ENCODE measurements at places on chromosomes 4 and X.

DNA sequence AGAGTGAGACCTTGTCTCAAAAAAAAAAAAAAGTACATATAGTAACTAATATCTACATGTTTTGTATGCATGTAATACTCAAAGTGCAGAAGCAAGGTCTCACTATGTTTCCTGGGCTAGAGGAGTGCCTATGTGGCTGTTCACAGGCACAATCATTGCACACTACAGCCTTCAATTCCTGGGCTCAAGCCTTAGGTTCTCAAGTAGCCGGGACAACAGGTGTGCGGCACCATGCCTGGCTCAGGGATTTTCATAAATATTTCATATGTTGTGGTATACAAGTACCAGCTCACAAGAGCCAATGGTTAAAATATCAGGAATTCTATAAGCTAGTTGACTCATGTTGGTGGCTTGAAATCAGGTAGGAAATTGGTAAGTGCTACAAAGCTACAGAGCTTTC lies 94.8 kb downstream of the LARP7 start:
- DNase-seq, result no peak

- no peak for DNase-seq
Measured at GRCh38 chrX:24643116-24643515, 4.0 kb downstream of the PCYT1B start.

DNA sequence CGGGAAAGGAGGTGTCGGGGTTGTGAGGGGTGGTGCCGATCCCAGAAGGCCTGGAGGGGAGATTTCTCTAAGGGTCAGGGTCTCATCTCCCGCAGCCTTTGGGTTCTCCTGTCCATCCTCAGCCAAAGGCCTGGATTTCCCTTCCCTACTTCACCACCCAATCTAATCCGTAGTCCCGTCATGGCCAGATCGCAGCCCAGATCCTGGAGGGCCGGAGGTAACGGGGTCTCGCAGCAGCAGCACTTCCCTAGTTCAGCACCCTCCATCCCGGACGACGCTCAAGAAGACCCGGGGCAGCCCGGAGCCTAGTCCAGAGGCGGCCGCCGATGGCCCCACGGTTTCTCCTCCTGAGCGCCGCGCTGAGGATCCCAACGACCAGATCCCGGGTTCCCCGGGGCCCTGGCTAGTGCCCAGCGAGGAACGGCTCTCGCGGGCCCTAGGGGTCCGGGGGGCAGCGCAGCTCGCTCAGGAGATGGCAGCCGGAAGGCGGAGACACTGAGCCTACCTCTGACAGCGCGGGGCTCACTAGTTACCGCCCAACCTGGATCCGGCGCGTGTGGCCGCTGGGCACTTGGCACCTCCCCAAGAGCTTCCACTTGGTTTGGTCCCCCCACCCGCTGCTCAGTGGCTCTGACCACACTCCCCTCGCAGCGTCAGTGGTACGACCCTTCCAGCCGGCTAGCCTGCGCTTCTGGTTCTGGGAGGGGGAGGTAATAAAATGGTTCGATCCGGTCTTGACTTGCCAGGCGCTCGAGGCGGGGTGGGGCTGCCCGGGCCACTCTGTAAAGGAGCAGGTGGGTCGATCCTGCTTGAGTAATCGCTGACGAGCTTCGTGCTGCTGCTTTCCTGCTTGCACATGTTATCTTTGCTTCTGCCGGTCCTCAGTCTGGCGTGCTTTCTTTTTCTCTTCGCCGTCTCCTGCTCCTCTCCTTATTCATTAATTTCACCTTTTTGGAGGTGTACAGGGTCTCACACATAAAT lies 3.6 kb downstream of the MAGIX start:
- peak; percentile 55 for DNase-seq

- DNase-seq, result no peak
Measured at GRCh38 chr4:104593019-104593418, 98.3 kb upstream of the CXXC4 start.

GRCh38 chr4:8510611-8511285 lies 69.4 kb upstream of the GPR78 start:
- DNase-seq, result no peak

- DNase-seq, result peak; percentile 68
Measured at GRCh38 chr4:74320559-74321118, 12.4 kb downstream of the EPGN start.

- peak; percentile 11 for DNase-seq
Measured at GRCh38 chr4:98166025-98166730, 22.9 kb upstream of the STPG2 start.

DNA sequence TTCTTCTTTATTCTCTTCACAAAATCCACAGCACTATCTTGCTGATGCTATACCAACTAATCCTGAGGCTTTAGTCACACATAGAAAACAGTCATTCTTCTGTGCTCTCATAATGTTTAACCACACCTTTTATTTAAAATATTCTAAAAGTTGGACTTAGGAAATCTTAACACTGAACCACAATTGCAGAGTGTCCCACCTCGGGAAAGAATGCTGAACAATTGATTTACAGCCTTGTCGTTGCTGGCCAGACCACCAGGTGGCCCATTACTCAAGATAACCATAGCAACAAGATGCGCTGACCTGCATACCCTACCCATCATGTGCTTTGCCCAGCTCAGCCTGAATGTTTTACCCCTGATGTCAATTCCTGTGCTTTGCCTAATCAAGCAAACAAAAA lies 100.8 kb downstream of the ARSJ start:
- peak; percentile 45 for DNase-seq

GRCh38 chrX:51568586-51568985 lies 50.1 kb downstream of the CENPVL3 start:
- DNase-seq, result no peak

DNA sequence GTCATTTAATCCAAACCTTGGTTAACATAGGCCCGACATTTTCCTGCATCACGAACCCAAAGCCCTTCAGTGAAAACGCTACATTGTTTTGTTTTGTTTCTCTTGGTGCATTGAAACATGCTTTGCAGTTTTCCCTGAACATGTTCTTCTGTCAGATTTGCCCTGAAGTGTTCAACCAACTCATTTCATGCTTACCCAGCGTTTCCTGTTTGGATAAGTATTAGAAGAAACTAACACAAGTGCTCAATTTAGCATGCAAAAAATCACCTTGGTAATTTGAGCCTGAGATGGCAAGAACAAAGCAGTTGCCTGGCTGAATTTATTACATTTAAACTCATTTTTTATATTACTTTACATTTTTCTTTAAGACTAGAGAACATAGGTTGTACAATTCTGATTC lies 160.1 kb upstream of the VCX3A start:
- DNase-seq, result no peak

GRCh38 chrX:151752847-151753246 lies 18.3 kb downstream of the CNGA2 start:
- no peak for DNase-seq

DNA sequence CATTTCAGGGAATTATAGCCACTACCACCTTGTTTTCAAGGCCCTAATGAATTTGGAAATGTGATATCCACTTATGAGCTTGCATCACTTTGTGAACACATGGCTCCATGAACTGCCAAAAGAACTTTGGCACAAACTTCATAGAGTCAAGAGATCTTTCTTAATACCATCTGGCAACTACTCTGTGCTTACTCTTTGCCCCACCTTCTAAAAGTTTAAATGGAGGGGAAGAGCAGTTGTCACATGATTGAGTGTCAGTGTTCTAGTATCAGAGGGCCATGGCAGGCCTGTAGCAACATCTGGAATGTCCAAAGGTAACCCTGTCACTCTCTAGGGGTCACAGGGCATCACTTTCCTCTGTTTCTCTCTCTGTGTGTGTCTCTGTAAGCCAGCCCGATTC lies 2.6 kb upstream of the ADH1B start:
- no peak for DNase-seq

DNA sequence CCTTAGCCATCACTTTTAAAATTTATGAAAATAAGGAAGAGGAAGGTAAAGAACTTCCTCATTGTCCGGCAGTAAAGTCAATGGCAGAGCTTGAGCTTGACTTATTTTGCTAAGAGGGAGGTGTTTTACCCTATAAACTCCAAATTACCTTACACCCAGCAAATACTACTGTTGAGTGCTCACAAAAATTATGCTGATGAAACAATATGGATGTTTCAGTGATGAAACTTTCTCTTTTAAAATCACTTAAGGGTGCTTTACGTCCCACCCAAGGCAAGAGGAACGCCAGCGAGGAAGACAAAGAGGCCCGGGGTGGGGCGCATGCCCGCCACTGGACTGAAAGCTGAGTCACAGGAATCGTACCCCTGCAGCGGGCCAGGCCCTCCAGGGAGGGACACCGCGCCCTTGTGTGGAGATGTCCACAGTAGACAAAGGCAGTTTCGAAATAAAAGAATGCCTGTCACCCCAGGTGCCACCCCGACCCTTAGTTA lies 560 bp upstream of the TMSB4X start:
- peak; percentile 37 for DNase-seq

DNA sequence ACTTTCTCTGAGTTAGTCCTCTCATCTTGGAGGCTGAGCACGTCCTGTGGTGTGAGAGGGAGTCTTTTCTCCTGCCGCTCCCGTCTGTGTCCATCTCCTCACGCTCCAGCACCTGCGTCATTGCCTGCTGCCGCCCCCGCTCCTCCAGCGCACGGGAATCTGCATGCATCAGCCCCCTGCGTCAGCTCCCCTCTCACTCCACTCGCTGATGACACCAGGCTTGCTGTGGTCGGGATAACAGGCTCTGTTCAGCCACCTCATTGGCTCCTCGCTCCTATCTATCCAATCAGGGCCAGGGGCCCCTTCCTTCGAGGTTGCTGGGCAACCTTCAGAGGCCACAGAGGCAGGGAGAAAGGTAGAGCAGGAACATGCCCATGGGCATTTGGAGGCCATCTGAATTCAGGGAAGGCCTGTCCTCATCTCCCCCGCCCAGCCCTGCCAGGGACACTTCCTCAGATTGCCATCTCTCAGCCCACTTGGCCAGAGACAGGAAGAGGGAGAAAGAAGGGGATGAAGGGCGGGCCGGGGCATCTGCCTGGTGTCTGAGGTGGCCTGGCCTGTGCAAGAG lies 9.3 kb downstream of the ZNF185 start:
- DNase-seq, result peak; percentile 81

GRCh38 chrX:123337886-123338639 lies 154.0 kb downstream of the GRIA3 start:
- DNase-seq, result no peak

DNA sequence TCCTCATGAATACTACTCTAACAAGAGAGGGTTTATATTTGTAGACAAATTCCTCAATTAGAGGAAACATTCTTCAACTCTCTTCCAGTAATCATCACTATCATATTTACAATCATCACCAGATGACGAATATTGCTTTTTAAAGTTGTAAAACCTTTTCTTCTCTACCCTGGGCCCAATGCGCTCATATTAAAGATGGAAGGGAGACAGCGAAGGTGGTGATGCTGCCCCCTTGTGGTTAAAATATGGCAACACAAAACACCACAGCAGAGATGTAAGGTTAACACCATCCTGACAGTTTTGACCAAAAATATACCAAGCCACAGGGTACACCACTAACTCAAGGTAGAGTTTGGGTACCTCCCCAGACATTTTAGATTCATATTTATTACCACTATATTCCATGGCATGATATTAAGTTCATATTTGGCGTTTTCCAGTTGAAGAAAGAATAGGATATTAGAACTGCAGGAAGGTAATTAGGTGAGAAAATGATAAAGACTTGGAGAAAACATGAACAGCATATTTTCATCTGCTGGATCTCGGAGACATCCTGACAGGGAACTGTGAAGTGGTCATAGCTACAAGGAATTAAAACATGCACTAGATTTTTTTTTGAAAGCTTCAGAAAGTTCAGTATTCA lies 72.8 kb downstream of the SLC9A7 start:
- peak; percentile 37 for DNase-seq

DNA sequence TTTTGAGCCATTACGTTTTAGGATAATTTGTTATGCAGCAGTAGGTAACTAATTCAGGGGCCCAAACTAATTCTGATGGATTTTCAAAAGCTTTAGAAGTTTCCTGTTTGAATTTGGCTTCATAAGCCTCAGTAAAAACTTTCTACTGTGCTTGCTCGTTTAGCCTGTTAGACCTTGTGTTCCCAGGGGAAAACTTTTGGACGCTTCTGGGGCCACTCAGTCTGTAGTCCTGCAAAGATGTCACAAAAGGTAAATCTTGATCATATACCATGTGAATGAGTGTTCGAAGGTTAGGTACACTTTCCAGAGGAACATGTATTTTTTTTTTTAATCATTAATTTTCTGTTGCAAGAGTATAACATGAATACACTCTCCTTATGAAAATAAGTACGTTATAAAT lies 70.7 kb downstream of the SUPT20HL2 start:
- no peak for DNase-seq

DNA sequence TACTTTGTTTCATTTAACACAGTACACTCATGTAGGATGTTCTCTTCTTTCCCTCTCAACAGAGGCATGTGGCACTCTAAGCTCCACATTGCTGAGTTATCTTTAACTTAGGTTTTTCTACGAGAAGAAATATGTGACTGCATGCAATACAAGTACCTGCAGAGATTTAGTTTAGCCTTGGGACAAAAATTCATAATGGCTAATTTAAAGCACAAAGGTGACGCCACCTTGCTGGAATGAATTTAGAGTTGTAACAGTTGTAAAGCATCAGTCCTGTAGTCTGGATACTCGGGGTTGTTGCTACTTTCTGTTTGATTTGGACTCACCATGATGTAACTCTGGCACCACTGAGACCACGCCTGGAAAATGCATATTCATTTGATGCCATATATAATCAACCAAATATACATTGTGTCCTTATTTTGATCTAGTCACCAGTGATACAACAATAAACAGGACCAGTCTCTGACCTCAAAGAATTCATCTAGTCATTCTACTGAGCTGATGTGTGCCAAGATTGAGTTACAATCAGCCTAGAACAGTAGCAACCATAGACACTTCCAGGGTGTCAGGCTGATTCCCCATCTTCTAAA lies 451.0 kb upstream of the ZFP42 start:
- DNase-seq, result no peak

Data from iPS-NIHi11 (cell line).